NCI-H774 (cell line): ENCODE measurements at places on chromosomes 6 and 20.

DNA sequence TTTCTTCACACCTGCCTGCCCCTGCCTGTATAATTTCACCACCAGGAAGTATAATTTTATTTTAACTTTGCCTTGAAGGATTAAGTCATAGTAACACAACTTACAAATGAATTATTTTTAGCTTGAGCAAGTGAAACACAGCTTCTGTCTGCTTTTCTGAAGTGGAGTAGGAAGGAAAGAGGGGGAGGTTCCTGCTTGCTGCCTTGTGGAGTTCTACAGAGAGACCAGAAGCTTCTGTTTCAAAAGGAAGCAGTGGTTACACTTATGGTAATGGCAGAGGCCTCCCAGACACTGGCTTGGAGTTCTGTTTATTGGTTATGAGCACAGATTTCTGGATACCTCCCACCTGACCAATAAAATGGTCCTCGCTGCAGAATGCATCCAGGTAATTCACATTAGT lies 159.6 kb downstream of the TMEM200A start:
- no peak for DNase-seq

DNA sequence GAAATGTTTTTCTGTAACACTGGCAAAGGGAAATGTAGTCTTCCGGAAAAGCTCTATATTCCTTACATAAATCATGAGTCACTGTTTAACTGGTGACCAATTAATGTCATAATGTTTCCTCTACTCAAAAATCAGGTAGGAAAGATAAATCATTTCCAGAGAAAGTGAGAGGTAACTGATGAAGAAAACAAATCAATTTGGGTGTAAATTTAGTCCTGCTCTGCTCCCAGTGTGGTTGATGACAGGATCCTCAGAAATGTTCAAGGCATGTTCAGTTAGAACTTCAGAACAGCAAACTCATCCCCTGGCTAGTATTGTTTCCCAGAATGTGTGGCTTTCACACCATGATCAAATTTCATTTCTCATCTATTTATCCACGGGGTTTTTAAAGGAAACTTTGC lies 38.8 kb upstream of the SPACA1 start:
- no peak for DNase-seq

GRCh38 chr6:53301801-53302537 lies 46.8 kb downstream of the ELOVL5 start:
- peak; percentile 56 for DNase-seq

DNA sequence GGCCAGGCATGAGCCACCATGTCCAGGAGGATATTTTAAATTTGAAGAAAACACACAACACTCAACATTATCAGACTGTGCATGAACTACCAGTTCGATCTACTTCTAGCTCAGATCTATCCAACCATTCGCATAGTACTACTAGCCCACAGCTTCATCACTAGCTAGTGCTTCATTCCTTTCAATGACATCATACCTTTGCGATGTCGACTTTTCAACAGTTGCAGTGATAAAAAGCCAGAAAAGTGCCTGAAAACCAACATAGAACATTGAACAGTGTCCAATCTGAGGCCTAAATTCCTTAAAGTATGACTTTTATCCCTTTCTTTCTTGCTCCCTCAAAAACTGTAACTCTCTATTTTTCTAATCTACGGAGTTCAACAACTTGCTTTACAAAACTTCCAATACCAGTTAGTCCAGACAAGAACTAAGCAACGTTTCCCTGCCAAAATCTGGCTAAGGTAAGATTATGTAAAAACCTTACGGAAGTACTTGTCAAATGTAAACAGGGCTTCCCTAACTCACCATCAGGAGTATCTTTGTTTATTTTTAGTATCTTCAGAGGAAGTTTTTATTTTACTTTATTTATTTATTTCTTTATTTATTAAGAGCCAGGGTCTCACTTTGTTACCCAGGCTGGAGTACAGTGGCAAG lies 434.0 kb upstream of the JARID2 start:
- no peak for DNase-seq

- DNase-seq = no peak
Observed at GRCh38 chr20:62200491-62201172, 17.8 kb downstream of the MTG2 start.

- DNase-seq = no peak
Observed at GRCh38 chr6:136144251-136145023, 105.7 kb downstream of the MTFR2 start.

DNA sequence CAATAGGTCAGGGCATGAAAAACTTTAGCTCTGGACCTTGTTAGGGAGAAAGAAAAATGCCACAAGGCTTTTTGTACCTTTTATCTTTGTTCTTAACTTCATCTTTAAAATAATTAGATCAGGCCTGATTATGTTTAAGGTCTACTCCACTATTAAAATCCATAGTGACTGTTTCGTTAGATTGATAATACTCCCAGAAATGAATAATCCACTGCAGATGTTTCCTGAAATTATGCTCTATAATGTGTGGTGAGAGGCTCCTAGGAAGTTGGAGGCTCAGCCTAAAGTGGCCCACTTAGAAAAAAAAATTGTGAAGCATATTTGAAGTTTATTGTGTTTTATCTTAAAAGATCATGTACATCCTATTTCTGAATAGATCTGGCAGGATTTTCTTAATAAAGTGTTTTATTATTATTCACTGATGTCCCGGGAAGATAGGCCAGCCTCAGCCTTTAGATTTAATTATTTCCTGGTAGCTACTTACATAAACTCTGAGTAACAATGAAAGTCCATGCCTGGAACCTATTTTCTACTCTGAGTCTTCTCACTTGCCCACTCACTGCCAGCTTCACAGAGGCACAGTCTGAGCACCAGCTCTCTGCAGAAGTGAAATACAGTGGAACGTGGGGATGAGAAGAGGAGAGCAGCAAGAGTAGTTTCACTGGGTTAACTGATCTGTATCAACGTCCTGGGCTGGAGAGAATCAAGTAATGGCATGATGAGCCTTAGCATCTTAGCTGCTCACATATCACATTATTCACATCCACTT lies 126.8 kb upstream of the TMEM170B start:
- DNase-seq = no peak

- no peak for DNase-seq
Observed at GRCh38 chr6:9638861-9639260, 776.0 kb downstream of the TFAP2A start.
